ENCODE measurements at places on chromosomes 7 and 10.

GRCh38 chr10:14325325-14325955, 5.3 kb downstream of the FRMD4A start:
- DNase-seq: no peak

DNA sequence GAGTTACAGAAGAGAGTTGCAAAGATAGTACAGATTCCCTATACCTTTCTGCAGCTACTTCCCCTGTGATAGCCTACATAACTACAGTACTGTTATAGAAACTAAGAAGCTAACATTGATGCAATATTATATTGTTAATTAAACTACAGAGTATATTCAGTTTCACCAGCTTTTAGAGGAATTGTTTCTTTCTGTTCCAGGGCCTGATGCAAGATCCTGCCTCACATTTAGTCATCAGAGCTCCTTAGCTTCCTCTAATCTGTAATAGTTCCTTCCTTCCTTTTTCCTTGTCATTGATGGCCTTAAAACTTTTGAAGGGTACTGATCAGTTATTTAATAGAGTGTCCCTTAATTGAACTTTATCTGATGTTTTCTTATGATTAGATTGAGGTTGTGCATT, 56.8 kb downstream of the SDHAF3 start:
- no peak for DNase-seq

DNA sequence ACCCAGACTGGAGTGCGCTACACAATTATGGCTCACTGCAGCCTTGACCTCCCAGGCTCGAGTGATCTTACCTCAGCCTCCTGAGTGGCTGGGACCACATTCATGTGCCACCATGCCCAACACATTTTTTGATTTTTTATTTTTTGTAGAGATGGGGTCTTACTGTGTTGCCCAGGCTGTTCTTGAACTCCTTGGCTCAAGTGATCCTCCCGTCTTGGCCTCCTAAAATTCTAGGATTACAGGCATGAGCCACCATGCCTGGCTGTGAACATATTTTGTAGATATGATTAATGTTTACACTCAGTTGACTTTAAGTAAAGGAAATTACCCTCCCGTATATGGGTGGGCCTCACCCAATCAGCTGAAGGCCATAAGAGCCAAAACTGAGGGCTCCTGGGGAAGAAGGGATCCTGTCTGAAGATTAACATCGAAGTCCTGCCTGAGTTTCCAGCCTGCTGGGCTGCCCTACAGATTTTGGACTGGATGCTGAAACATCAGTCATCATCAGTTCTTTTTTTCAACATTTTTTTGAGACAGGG, 127.1 kb downstream of the ACTR3B start:
- DNase-seq: no peak

DNA sequence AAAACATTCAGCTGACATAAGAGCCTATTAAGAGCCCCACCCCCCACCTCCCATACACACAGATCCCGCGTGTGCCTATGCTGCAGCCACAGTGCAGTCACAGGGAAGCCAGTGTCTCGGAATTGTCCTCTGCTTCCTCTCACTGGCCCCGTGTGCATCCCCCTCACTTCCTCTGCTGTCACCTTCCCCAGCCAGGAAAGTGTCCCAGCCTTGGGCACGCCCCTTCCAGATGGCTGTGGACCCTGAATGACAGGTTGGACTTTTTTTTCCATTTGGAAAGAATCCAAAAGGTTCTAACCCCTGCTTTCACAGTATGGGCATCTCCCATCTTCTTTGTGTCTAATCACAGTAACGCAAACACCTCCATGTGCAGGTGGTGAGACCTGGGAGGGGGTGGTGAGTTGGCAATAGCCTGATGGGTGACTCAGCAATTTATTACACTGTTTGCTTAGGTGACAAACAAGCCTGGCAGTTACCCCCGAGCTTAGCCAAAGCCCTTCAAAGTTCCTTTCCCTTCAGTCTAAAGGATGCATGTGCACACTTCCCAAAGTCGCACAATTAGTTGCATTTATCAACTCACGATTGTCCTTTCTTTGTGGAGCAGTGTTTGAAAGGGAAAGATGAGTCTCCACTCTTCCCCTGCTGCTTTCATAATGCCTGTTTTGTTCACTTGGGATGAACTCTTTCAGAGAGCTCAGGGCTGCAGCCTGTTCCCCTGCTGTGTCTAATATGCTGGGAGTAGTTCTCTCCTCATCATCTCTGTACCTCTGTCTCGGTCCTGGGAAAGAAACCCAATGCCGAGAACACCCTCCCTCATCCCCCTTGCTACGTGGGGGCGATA, 67.5 kb upstream of the EFCAB10 start:
- no peak for DNase-seq

DNA sequence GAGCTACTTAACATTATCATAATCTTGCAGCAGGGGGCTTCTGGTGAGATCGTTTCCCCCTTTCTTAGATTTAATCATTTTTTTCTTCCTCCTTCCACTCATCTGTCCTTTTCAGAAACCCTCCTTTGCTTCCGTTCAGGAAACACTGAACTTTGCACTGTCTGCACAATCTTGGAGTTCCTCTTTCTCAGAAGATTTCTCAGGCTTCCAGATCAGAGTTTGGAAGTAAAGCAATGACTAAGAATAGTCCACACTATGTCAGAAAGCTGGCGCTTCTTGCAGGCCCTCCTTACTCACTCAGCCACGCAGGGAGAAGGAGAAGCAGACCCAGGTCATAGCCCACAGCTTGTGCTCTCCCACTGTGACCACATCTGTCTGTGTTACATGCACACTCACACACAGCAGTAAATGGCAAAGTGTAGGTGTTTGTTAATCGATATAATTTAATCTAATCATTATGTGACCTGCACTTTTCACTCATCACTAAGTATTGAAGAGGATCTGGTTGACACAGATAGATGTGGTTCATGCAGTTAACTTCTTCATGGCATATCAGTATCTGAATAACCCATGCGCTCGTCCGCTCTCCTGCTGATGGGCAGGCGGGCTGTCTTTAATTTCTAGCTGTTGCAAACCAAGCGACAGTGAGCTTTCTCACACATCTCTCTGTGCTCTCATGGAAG, 30.2 kb downstream of the ALOX5 start:
- no peak for DNase-seq

DNA sequence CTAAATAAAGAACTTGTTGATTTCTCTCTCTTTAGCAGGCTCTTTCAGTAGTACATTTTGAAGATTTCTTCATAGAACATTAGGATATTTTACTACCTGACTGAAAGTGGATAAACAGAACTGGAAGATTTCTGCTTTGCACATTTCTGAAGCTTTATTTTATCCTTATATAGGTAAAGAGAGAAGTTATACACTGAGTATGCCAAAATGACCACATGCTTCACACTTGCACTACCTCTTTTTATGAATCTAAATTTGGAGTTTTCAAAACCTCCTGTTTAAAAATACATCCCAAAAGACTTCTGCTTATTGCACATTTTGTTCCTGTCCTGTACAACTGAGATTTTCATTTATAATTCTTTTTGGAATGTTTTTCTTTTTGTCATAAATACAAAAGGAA, 197.4 kb upstream of the PRPS1L1 start:
- no peak for DNase-seq

DNA sequence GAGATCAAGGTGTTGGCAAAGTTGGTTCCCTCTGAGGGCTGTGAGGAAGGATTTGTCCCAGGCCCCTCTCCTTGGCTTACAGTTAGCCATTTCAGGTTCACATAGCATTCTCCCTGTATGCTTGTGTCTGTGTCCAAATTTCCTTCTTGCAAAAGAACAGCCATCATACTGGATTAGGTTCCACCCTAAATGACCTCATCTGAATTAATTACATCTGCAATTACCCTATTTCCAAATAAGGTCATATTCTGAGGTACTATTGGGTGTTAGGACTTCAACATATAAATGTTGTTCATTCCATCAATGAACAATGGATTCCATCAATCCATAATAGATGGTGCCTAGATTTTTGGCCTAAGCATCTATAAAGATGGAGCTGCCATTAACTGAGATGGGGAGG, 16.2 kb upstream of the LRRC17 start:
- no peak for DNase-seq

- DNase-seq: no peak
These were observed 1.0 kb downstream of the URGCP start for GRCh38 chr7:43905209-43905946.

DNA sequence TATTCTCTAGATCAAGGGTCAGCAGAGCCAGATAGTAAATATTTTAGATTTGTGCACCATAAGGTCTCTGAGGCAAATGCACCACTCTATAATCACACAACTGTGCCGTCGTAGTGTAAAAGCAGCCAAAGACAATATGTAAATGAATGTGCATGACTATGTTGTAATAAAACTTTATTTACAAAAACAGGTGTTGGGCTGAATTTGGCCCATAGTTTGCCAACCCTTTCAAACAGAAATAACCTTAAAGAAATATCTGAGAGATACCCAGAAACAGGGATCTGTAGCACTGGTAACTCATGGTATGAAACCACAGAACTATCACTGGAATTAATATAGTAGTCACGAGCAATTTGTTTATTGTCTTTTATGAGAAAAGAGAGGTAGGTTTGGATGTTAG, 86.0 kb downstream of the ARID5B start:
- no peak for DNase-seq

DNA sequence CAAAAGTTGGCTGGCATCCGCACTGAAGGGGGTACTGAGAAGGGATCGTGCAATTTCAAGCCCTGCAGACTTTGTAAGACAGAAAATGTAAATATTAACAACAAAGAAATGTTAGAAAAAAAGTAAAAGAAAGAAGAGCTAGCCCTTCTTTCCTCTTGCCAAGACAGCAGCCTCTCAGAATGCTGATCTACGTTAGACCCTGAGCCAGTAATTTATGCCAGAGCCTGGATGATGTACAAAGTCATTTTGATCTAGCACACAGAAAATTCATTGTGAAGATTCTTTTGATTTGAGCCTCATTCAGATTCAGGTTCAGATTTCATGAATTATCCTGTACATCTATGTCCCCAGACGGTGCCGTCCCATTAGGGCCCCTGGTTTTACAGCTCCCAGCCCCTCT, 105.2 kb downstream of the PRKCQ start:
- no peak for DNase-seq

GRCh38 chr7:150631866-150632864, at the start of gene GIMAP6:
TSS of gene GIMAP6 (minus strand) at chr7:150632385. CDS start at chr7:150630142, 2,243 bp downstream.
- DNase-seq: no peak

- DNase-seq: no peak
These were observed 213.9 kb upstream of the SHH start for GRCh38 chr7:156026076-156026600.

GRCh38 chr7:8159595-8159994, 102.4 kb downstream of the ICA1 start:
- no peak for DNase-seq

DNA sequence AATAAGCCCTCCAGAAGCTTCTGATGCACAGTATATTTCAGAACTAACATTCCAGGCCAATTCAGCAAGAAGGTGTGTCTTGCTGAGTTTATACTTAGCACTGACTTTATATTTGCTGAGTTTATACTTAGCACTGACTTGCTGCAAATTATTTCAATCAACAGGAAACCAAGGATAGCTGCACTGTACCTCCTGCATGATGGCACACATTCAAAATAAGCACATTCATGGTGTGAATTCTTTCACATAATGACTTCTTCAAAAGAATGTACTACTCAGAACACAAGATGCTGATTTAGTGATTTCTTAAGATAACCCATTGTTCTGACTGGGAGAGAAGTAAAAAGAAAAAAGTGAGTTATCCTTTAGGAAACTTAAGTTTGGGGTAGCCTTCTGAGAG, 52.0 kb downstream of the JAZF1 start:
- no peak for DNase-seq

DNA sequence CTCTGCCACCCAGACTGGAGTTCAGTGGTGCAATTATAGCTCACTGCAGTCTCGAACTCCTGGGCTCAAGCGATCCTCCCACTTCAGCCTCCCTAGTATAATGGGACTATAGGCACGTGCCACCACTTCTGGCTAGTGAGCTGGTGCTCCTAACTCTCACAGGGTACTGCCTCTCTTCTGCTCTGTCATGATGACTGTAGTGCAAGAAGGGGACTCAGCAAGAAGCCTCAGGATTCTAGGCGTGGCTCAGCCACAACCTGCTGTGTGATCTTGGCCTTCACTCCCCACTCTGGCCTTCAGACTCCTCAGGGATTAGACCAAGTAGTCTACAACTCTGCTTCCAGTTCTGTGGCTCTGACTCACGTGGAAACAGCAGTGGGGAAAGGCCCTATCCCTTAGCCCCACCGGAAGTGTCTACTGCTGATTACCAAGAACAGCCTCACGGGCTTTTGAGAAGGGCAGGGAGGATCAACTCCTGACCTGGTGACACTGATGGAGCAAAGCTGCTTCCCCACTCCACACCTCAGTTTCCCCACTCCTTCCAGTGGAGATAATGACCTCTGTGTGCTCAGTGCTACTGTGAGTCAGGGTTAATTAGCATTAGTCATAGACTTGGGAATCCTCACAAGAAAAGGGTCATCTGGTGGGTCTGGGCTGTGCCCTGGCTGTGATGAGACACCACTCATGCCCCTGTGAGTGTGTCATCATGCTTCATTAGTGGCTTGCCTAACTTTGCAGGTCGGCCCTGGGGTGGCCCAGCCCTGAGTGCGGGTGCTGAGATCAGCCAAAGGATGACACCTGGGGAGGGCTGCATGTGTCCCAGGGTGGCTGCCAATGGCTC, 41.1 kb downstream of the ZC3HC1 start:
- no peak for DNase-seq

GRCh38 chr7:16923019-16923418, 41.2 kb upstream of the AGR3 start:
- DNase-seq: no peak

DNA sequence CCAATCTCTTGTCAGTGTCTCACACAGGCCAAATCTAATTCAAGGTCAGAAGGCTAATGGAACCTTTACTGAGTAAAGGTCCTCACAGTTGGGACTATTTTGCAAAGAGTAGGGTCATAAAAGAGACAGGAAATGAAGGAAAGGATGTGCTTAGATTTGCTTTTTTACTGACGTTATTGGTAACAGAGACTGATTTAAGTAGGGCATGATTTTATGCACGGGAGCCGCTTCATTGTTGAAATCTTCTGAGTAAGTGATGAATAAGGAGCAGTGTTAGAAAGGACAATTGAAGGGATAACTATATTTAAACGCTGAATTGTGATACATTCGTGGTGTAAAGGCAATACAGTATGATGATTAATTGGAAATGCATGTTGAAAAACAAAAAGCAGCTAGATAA, 261.5 kb downstream of the MALRD1 start:
- DNase-seq: no peak

DNA sequence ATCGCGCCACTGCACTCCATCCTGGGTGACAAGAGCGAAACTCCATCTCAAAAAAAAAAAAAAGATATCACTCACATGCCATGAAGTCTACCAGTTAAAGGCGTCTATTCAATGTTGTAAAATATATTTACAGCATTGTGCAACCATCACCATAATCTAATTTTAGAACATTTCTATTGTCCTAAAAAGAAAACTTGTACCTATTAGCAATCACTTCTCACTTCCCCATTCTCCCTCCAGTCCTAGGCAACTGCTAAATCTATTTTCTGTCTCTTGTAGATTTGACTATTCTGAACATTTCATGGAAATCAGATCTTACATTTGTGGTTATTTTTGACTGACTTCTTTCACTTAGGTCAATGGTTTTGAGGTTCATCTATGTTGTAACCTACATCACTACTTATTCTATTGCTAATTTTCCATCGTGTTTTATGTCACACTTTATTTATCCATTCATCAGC, 25.2 kb upstream of the OTUD1 start:
- DNase-seq: no peak

- no peak for DNase-seq
These were observed 145.9 kb upstream of the SEMA3E start for GRCh38 chr7:83794829-83795228.

GRCh38 chr7:35617041-35617440, 77.9 kb downstream of the HERPUD2 start:
- no peak for DNase-seq

Data from femur (tissue), 1 donor.